ENCODE measurements at places on chromosomes 6 and 20.

GRCh38 chr6:144219056-144219685 lies 66.0 kb upstream of the UTRN start:
- no peak for DNase-seq

- DNase-seq, result no peak
Observed at GRCh38 chr6:22765015-22765414, 195.6 kb downstream of the HDGFL1 start.

GRCh38 chr6:21198032-21198640 lies 395.4 kb upstream of the SOX4 start:
- DNase-seq, result no peak

DNA sequence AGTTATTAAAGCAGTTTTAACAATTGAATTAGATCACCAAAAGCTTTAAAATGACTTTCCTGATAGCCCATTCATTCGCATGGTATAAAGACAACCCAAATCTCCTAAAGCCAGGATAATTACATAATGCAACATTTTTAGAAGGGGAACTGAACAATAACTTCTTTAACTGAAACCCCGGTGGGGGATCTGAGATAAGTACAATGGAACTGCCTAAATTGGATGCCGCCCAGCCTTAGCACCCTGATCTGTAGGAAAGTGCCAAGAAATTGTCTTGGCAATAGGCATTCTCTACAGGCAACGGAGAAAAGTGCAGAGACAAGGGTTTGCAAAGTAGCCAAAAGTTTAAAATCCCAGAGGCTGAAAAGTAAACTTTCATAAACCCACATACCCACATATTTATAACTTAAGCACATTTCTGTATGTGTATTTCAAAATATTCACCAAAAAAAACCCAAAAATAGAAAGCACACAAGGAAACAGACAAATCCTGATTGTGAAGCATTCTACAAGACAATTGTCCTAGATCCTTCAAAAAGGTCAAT lies 98.8 kb upstream of the BEND6 start:
- no peak for DNase-seq

DNA sequence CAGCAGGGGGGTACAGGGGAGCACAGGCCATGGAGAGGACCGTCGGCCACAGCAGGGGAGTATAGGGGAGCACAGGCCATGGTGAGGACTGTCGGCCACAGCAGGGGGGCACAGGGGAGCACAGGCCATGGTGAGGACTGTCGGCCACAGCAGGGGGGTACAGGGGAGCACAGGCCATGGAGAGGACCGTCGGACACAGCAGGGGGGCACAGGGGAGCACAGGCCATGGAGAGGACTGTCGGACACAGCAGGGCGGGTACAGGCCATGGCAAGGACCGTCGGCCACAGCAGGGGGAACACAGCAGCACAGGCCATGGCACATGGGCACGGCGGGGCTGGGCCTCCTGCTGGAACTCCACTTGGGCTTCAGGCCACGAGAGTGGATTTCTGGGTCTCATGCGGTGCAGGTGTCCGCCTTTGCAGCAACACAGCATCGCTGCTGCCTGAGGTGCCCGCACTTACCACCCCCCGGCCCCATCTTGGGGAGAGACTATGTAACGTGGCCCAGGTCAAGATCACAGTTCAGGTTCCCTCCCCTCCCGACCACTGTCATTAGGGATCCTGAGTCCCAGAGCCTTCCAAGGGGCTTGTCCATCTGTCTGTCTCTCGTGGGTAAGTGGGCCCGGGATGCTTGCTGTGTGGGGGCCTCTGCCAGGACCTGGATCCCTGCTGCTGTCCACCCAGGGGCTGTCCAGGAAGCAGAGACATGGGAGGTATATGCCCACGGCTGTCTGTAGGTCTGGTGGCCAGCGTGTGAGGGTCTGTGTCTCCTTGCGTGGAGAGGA lies 2.5 kb downstream of the NPBWR2 start:
- DNase-seq, result no peak

- no peak for DNase-seq
Observed at GRCh38 chr6:39076623-39077535, 28.3 kb downstream of the GLP1R start.

DNA sequence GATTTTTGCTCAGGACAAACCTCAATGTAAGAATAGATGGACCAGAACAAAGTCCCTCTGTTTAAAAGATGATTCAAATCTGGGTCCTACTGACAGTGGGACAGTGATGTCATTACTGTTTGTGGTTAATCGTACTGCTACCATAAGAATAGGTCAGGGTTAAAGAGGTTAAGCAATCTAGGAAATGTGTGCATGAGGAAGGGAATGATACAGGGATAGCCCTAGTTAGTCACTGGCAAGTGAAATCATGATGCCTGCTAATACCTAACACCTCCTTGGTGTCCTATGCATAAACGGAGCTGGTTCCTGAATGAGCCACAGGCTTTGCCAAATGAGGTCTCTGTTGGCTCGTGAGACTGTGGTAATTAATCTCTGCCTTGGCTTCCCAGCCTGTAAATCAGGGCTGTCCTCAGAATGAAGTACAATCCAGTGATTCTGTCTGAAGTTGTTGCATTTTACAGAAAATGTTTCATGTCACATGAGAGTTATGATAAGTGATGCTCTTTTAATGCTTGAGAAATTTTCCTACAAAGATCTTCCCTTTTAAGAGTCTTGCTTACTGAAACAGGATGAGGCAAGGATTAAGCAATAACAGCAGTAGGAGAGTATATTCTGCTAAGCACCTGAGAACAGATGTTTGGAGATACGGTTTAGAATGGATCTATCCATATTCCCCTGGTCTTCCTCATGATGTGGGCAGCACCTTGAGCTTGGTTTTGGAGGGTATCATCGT lies 3.8 kb downstream of the MEP1A start:
- no peak for DNase-seq

GRCh38 chr6:138673346-138674014 lies 100.1 kb upstream of the CCDC28A start:
- no peak for DNase-seq

DNA sequence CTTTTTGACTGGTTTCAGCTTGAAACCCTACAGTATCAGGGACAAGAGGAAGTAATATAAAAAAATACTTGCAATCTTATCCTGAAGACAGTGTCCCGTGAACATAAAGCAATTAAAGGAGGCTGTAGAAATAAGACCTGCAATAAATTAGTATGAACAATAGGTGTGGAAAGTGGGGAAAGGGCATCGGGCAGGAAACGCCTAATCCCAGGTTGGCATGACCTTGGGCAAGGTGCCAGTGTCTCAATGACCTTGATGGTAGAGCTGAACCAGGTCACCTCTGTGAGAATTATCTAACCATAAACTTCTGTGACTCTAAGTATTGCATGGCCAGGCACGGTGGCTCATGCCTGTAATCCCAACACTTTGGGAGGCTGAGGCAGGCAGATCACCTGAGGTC lies 115.2 kb downstream of the LY86 start:
- DNase-seq, result no peak

DNA sequence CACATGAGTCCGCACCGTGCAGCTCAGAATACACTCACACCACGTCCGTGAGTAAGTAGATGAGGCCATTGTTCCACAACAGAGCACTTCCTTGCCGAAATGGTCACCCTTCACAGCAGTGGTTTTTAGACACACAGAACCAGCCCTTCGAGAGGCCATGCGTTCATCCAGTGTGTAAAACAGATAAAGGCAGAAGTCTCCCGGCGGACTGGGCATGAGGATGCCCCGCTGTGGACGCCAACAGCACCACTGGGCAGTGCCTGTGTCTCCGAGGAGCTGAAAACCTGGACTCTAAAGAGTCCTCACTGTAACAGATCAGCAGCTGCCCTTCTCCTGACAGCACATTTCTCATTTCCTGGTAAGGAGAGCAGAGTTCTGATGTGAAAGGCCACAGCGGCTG lies 75.2 kb downstream of the WDR27 start:
- no peak for DNase-seq

- peak; percentile 70 for DNase-seq
Observed at GRCh38 chr6:151044465-151045441, 179.3 kb downstream of the MTHFD1L start.

- no peak for DNase-seq
Observed at GRCh38 chr6:13357551-13358075, 29.3 kb upstream of the TBC1D7 start.

Measured in NCI-H2081 treated with DMSO at 0.1 percent for 48 hours (cell line).